Occipital lobe (tissue), 3 donors: ENCODE measurements at places on chromosomes 3 and 15.

DNA sequence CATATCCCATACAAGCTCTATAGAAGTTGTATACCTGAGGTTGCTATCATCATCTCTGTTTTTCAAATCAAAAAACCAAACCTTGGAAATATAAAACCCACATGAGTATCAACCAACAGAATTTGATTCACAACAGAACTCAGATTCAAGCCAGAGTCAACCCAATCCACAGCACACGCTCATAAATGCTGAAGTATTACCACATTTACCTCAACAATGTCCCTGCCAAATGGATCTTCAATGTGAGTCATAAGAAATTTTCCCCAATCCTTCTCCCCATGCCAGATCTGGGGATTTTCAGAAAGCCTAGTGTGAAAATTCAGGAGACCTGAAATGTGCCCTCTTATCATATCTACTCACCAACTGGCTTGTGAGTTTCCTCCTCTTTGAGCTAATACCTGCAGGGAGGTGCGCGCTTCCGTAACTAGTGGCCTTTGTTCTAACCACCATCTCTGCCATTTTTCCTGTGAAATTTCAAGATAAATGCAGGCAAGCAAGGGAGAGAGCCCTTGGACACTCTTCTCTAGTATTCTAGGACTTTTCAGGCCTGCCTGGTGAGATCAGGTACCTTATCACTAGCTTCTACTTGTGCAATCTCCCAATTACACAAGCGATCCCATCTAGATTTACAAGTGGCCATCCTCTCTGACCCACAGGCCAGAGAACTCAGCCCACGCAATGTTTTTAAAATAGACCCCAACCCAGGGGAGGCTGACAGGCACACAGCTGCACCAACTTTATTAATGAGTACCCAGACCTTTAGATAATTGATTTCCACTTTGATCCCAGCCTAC, 1076.9 kb upstream of the CFAP20DC start:
- DNase-seq, result no peak

DNA sequence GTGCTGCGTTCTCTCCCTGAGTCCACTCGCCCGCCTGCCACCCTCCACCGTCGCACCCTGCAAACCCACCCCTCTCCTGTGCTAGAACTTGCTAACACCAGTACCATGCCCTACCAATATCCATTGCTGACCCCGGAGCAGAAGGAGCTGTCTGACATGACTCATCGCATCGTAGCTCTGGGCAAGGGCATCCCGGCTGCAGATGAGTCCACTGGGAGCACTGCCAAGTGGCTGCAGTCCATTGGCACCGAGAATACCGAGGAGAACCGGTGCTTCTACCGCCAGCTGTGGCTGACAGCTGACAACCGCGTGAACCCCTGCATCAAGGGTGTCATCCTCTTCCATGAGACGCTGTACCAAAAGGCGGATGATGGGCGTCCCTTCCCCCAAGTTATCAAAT, 4.9 kb upstream of the ALAS1 start:
- peak; percentile 80 for DNase-seq

GRCh38 chr3:57078344-57078634, 17.8 kb downstream of the SPATA12 start:
- DNase-seq, result no peak

DNA sequence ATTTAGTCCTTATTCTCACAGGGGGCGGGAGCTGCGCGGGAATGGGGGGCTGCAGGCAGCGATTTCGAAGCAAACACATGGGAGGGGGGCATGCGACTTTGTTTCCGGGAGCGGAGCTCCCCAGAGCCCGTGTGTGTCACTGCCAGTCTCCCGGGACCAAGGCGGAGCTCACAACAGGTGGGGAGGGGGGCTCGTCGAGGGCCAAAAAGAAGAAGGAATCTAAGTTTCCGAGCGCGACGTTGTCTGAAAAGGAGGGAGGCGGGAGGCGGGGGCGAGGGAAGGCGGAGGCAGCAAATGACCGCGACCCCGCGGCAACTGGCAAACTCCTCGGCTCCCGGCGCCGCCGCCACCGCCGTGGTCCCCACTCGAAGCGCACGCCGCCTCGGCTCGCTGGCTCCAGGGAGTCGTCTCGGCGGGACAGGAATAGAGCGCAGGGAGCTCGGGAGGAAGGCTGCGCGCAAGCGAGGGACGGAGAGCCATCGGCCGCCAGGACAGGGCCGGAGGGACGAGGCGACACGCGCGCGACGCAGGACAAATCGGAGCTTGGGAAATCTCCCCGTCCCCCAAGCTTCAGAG, 1.4 kb downstream of the FOXP1 start:
- no peak for DNase-seq

DNA sequence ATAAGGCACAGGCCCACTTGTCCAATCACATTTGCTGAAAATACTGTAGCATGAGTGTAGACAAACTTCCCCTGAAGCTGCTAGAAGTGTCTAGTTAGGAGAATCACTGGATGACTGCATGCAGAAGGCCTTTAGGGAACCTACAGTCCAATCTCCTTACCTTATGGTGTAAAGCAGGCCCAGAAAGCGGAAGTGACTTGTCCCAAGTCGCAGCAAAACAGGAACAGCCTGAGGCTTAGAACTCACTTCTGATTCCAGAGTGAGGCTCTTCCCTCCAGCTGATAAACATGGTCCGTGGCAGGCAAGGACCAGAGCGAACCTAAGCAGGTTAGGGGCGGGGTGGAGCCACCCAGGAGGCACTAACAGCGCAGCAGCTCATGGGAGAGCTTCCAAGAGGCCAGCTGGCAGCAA, 2.5 kb downstream of the GRAMD2A start:
- DNase-seq, result no peak

- no peak for DNase-seq
These were observed 302.9 kb upstream of the TRIM42 start for GRCh38 chr3:140375002-140375401.

GRCh38 chr3:156898296-156898880, 72.2 kb downstream of the LEKR1 start:
- no peak for DNase-seq

DNA sequence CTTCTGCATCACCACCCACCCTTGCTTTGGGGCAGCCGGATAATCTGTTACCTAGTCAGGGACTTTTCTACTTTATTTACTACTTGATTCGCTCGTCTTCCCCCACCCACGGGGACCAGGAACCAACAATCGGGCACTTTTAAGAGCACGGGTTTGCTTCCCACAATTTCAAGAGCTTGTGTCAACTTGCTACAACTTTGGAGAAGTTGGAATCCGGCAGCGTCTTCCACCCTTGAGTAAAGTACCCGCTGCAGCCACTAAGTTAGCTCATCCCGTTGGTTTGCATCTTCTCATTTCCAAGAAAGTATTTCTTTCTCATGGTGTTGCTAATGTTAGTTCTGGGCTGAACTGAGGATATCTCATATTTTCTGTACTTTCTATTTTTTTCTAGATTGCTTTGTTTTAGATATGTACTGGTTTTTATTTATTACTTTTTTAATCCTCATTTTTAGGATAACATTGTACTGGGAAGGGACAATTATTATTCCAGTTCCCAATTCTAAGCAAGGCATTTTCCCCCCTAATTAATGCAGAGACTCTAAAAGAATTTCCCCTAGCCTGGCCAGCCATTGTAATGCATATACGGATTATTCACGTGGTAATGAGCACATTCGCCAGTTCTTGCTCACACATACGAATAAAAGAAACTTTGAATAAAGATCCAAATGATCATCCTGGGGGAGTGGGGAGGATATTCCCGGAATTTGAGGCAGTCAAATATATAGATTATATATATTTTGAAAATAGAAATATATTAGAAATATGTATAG, 4.0 kb downstream of the SOX2 start:
- DNase-seq, result no peak

- DNase-seq, result no peak
These were observed 619 bp upstream of the CMTM8 start for GRCh38 chr3:32237670-32238452.
